Activated T-cell treated with anti-CD3 and anti-CD28 coated beads for 48 hours (primary cell): ENCODE measurements at places on chromosomes 6 and 20.

DNA sequence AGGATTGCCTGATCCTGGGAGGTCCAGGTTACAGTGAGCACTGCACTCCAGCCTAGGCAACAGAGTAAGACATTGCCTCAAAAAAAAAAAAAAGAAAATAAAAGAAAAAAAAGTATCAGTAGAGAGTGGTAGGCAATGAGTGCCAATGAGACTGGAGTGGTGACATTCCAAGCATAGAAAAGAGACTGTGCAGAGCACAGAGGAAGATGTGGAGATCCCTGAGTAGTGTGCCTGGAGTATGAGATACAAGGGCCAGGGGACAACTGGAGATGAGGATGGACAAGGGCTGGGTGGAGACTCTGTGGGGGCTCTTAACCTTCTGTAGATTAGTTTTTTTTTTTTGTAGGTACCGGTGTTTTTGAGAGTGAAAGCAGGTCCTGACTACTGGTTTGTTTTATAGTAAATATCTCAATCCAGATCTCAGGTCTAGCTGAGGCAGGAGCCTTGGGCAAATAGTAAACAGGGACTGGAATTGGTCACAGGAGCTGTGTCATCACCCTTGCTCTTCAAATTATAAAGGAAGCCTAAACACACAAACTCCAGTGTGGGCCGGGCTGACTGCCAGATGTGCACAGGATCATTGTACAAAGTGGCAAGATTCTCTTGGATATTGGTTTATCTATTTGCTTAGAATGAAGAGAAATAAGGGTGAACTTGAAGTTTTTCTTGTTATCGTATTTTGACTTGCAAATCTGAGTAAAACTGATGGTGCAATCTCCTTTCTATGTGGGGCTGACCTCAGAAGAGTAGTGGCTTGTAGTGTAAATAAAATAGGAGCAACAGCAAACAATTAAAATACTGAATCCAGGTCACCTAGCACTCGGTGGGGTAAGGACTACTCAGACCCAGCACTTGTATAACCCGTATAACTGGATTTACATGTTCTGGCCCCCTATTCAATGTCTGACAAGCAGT, 144.9 kb downstream of the SOX4 start:
- no peak for DNase-seq

DNA sequence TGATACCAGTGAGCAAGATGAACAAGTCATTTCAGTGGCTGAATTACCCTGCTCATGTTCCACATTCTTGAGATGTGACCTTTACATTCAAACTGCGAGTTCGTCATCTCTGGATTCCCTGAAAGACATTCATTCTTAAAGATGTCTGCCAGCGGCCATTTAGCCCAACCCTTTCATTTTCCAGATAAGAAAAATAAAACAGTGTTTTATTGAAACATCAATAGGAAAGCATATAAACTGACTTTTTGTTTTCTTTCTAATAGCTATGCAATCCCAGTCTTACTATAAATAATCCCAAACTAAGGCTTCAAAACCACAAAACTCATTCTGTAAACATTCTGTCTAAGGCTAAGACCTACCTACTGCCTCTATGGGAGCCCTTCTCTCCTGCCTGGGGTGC, 134.0 kb downstream of the SAMD5 start:
- no peak for DNase-seq

- no peak for DNase-seq
Observed at GRCh38 chr6:113843500-113844073, 13.6 kb upstream of the MARCKS start.

DNA sequence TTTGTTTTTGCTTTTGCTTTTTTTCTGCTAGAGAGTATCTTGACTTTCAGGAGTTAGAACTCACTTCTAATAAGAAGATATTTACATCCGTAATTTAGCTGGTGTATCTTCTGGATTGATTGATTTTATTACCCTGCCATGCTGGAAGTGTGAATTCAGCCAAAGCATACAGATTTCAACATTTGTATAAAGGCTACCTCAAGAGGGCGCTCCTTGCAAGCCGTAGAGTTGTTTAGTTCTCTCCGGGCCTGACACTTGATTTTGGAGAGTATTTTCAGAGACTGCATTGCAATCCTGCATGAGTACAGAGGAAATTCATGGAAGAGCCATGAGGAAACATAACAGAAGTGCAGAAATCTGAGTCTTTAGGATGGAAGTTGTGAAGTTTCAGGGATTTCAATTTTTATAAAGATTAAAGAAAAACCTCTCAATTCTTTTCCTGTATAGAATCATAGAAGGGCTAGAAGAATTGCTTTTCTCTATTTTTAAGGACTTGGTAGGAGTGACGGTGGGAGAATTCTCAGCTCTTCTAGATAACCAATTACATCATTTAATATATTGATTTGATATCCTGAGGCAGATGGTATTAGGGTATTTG, 66.7 kb upstream of the TIAM2 start:
- DNase-seq: peak; percentile 45

DNA sequence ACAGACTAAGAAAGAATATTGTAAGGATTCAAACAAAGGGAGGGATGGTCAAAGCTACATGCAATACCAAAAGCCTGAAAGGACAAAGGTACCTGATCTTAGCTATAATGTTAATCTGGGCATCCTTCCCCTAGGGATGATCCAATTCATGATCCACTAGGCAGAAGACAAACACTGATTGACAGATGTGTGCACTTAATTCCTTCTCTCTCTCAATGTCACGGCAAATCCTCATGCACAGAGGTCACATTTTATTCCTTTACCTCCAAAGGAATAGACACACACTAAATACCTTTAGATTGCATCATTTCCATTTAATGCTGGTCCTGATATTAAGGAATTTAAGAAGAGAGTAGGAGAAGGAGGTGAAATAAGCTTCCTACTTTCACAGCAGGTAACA, 73.4 kb downstream of the ZNF133 start:
- no peak for DNase-seq
